Activated naive CD4-positive, alpha-beta T cell treated with anti-CD3 and anti-CD28 coated beads, Interleukin-2, amount 50 U/mL, for 16 hours (primary cell): ENCODE measurements at places on chromosomes 2 and 18.
A peak's percentile ranks its signal among the peaks of the same experiment; 100 is the strongest.

DNA sequence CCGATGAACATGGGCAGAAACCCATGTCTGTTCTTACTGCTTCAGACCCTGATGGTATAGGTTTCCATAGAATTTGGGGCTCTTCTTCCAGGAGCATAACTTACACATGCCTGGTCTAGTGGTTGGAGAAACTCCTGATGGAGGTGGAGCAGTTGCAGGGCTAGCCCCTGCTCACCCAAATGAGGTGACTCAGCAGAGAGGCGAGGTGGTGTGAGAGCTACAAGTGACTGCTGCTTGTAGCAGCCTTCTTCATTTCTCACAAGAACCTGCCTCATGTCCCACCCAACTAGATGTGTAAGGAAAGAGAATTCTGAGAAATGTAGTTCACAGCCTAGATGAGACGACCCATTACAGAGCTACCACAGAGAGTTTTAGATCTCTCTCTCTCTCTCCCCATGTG, 105.3 kb downstream of the ZNF407 start:
- no peak for DNase-seq

DNA sequence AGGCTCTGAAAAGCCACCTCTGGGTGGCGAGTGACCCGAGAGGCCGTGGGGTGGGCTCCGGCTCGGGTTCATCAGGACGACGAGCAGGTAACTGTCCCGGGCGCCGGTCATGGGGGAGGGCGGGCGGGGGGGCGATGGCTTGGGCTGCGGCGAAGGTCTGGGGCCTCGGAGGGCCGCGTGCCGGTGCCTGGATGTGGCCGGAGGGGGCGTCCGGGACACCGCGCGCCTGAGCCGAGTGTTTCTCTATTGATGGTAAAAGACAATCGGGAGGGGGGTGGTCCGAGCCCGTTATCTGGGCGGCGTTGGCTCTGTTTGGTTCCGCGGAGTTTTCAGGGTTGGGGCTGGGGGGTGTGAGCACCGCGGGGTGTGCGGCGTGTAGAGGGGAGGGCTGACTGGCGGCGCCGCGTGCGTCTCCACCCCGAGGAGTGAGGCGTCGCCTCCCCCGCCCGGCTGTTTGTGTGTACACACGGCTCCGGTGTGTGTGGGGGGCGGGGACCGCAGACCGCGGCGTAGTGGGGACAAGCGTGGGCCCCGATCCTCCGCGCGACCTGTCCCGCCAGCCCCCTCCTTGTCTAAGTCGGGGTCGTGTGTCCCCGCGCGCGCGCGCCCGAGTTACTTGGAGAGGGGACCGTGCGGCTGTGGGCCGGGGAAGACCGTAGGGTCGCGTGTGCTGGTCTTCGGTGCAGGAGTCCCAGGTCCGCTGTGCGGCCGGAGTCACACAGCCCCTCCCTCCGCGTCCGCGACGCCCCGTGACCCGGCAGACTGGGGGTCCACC, 1.6 kb downstream of the CTIF start:
- DNase-seq: peak; percentile 59

- DNase-seq: no peak
Observed at GRCh38 chr18:70376914-70377258, 88.0 kb downstream of the SOCS6 start.

- no peak for DNase-seq
Observed at GRCh38 chr2:151654085-151654484, 80.2 kb downstream of the NEB start.

- DNase-seq: no peak
Observed at GRCh38 chr2:168032091-168032490, 215.3 kb downstream of the STK39 start.

DNA sequence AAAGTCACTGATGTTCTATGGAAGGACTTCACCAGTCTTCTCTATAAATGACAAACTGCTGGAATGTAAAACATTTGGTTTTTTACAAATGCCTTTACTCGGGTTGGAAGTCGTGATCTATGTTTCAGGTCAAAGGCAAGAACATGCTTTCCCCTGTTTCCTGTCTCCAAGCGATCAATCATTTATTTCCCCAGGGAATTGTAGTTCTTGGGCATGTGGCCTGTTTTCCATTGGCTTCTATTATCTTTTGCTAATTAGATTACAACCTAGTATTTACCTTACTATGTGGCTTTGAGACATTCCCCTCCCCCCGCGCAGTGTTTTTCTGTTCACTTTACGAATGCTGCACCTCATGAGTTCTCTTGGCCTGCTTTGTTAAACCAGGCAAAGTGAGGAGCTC, 684.2 kb downstream of the EPHA4 start:
- no peak for DNase-seq

DNA sequence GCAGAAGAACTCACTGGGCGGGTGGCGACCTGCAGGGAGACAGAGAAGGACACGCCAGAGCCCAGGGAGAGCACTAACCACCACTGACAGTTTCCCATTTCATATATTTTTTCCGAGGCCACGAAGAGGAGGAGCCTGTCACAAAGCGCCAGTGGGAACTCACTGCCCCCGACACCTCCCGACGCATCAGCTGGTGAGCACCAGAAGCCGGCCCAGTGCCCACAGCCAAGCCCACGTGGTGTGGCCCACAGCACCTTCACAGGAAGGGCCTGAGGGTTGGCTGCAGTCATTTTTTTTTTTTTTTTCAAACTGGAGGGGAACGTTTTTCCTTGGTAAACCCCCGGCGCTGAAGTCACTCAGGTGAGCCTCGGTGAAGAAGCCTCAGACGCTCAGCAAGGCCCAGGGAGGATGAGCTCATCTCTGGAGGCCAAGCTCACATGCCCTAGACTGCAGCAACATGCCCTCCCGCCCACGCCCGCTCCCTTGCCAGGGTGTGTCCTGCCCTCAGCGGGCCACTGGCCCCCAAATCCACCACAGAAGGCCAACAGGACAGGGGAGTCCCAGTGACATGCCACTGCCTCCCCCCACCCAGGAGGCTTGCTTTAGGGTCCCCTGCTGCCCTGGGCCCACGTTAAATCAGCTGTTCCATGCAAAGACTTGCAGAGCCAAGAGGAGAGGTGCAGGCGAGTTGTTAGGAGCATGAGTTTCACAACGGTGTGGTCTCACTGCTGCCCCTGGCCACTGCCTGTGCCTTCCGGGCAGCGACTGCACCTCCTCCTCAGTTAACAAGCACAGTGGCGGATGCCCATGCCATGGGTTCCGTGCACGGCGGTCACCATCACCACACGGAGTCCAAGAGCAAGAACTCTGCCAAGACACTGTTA, 68.1 kb downstream of the PARD6G start:
- DNase-seq: no peak

DNA sequence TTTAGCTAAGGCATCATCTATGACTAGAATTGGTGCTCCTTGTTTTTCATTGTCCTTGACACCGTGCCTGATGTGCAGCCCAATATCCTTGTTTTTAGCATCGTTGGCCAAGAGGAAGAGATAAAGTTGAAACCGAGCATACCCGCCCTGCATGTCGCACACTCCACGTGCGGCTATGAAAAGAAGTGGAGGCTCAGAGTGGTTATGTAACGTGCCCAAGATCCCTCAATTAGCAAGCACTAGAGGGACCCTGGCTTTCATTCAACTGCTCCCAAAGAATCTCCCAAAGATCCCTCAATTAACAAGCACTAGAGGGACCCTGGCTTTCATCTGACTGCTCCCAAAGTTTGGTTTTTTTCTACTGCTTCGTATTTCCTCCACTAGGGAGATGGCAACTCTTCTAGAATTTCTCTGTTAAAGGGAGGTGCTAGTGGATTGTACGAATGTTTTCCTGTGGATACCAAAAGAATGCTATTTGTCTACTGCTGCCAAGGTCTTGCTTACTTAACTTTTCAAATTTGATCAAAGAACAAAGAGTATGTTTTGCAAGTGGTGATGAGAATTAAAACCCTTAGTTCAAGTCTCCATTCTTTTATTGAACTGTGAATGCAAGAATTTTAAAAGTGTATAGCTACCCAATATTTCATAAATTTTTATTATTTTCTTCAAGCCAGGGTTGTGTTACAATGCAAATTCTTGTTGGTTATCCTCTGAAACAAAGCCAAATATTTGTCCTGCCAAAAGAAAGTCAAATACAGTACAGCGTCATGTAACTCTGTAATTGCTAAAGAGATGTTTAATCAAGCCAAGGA, 92.1 kb downstream of the AOX1 start:
- no peak for DNase-seq

DNA sequence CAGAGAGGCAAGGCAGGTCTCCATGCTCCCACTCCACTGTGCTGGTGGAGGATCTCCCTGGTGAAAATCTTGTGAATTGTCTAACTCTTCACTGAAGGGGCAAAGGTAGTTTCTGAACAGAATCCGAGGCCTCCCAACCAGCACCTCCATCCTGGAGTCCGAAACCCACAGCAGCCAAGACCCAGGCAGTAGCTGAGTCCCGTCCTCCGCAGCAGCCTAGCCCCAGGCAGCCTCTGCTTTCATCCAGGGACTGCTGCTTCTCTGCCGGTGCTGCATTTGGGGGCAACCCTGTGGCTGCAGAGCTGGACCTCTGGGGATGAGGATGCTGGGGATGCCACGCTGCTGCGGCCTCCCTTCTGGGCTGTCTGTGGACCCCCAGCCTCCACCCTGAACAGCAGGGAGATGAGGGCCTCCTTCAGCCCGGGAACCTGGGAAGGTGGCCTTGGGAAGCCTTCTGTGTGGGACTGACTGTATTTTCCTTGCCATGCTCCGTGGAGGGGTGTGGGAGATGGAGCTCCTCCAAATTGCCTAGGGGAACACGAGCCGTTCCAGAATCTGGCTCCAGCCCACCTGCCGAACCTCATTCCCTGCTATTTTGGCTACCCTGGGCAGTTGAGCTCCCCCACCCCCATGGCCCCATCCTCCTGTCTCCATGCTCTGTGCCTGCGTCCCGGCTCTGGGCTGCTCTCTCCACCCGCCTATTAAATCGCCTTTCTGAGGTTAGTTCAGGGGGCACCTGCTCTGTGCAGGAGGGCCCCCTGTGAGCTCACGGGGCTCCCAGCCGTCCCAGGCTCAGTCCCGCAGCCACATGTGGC, 48.2 kb downstream of the GREB1 start:
- no peak for DNase-seq

DNA sequence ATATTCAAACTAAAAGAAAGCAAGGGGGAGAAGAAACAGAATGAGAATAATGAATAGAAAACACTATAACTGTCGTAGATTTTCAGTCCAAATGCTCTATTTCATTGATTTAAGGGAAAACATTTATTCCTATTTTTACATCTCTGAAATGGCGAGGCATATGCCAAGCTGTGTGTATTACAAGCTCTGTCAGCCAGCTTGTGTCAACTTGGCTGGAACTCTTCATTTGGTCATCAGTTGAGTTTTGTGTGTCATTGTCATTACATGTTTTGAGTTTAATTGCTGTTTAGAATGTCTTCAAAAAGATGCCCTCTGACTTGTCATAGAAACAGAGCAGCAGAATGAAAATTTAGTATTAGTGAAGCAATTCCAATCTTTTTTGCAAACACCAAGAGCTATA, 8.1 kb upstream of the IL37 start:
- no peak for DNase-seq

- DNase-seq: no peak
Observed at GRCh38 chr2:165141601-165142354, 62.1 kb downstream of the SCN3A start.

GRCh38 chr2:225993430-225993829, 593.9 kb downstream of the NYAP2 start:
- DNase-seq: no peak

- DNase-seq: no peak
Observed at GRCh38 chr2:231330311-231330710, 65.2 kb upstream of the B3GNT7 start.

DNA sequence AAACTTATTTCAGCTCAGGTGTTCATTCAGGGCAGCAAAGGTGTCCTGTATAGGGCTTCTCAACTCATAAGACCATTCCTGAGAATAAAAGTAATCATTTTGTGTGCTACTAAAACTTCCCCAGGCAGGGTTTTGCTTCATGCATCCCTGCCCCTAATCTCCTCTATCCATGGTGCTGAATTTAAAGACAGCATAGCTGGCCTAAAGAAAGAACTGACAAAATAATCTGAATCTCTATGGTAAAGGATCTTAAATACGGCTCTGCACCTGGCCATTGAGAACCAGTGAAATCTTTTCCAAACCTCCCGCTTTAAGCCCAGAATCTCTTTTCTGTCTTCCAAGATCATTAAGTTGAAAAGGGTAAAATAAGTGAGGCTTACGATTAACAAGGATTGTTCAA, 292.1 kb upstream of the KLHL29 start:
- no peak for DNase-seq

DNA sequence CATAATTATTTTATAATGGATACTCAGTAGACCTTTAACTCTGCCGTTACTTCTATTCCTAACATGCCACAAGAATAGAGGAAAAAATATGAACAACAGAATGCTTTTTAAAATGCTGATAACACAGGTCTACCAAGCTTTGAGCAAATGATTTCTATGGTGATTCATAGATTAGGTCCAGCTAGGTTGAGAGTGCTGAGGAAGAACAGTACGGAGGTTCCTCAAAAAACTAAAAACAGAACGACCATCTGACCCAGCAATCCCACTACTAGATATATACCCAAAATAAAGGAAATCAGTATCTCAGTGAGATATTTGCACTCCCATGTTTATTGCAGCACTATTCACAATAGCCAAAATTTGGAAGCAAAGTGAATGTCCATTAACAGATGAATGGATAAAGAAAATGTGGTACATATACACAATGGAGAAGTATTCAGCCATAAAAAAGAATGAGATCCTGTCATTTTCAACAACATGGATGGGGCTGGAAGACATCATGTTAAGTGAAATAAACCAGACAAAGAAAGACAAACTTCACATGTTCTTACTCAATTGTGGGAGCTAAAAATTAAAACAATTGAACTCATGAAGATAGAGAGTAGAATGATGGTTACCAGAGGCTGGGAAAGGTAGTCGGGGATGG, 111.6 kb upstream of the SERTAD2 start:
- DNase-seq: no peak

- DNase-seq: no peak
Observed at GRCh38 chr2:39922679-39923405, 143.8 kb upstream of the THUMPD2 start.

DNA sequence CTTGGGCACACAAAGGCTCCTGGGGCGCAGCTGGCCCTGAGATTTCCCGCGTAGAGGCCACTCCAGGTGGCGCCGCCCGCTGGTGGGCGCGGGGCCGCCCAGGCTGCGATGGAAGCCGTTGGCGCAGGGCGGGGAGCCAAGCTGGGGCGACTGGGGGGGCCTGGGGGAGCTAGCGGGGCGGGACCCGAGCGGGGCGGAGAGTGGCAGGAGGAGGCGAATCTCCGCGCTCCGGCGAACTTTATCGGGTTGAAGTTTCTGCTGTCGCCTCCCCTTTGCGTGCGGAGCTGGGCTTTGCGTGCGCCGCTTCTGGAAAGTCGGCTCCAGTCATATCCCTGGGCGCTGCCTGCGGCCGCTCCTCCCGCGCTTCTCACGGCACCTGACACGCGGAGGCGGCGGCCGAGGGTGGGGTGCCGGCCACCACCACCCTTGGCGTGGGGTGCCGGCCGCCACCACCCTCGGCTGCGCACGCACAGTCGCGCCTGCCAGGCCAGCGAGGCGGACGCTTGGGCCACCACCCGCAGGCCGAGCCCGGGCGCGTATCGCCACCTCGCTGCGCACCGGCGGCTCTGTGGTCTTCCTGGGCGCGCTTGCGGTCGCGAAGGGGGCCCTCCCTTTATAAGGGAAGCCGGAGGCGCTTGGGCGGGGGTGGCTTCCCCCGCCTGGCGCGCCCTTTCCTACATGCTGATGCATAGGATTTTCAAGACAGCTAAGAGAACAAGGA, 919 bp upstream of the CYP1B1 start:
- peak; percentile 74 for DNase-seq
